Left forelimb (tissue), 1 donor: ENCODE measurements at places on chromosomes 2 and 18.

GRCh38 chr2:28499282-28499681 lies 3.4 kb downstream of the PLB1 start:
- no peak for DNase-seq

- DNase-seq: no peak
Measured at GRCh38 chr18:76475450-76476194, 19.4 kb downstream of the ZNF516 start.

GRCh38 chr2:24359129-24360049 lies 947 bp downstream of the ITSN2 start:
- DNase-seq: no peak

DNA sequence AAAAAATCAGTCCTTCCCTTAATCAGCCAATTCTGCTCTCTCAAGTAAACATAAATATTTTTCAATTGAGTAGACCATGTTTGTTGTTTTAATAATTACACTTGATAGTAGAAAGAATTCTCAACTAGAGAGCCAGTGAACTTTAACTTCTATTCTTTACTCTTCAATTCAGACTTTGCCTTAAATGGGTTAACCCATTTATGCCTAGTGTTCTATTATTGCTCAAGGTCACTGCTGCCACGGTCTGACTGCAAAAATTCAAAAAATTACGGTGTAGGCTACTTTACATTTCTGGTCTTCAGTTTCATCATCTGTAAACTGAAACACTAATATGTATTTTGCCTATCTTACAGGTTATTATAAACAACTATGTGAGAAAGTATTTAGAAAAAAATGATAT lies 103.1 kb downstream of the TLK1 start:
- DNase-seq: no peak

DNA sequence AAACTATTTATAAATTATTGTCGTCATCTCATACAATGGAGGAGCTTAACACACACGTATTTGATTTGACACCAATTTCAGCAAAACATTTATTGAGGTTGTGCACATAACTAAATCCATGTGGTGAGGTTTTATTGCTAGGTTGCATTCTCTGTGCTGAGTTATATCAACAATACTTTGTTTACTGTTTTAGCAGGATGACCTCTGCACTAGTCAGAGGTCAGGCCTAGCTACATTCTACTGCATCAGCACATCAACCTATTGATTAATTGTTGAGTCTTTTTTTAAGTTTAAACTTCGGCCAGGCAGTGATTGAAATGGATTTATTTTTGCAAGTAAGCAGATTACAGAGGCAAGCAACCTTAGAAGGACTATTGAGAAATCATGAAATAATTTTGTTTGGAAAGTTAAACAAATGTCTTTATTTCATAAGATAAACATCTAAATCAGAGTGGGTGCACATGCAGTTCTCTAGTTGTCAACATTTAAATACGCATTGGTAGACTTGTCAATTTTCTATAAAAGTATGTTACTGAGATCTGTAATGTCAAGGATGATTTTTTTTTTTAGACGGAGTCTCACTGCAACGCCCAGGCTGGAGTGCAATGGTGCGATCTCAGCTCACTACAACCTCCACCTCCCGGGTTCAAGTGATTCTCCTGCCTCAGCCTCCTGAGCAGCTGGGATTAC lies 75.2 kb upstream of the CD28 start:
- no peak for DNase-seq

DNA sequence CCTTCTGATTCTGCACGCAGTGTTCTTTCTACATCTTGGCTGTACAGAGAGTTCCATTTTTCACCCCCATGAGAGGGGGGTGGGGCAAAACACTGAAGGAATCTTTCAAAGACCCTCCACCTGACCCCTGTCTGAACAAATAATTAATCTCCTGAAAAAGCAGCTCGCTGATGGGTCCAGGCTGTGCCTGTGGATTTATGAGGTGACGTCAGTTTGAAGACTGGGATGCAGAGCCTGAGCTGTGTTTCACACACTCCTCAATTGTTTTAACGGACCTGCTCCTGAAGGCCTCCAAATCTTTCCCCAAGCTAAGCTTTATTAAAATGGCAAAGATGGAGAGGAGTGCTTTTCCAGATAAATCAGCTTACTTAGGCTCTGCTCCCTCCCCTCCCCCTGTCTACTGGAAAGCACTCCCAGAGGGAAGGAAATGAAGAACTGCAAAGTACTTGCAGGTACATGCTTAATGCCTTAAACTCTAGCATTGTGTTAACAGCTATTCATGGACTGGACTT lies 390.2 kb upstream of the TNP1 start:
- peak; percentile 71 for DNase-seq

DNA sequence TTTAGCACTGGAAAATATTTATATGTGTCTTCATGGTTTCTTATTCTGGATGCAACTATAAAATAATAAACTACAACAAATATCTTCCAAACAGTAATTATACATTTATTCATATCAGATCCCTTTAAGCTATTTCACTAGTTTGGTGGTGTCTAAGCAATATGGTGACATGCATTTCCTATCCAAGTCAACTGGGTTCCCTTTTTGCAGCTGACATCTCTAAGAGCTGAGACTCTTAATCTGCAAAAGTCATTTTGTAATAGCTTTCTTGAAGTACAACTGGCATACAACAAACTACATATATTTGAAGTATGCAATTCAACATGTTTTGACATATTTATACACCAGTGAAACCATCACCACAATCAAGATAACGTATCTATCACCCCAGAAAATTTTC lies 59.9 kb upstream of the SLC1A4 start:
- no peak for DNase-seq

GRCh38 chr18:11387880-11388279 lies 221.5 kb upstream of the SLC35G4 start:
- DNase-seq: no peak

GRCh38 chr18:44704135-44704789 lies 23.6 kb downstream of the SETBP1 start:
- DNase-seq: no peak

DNA sequence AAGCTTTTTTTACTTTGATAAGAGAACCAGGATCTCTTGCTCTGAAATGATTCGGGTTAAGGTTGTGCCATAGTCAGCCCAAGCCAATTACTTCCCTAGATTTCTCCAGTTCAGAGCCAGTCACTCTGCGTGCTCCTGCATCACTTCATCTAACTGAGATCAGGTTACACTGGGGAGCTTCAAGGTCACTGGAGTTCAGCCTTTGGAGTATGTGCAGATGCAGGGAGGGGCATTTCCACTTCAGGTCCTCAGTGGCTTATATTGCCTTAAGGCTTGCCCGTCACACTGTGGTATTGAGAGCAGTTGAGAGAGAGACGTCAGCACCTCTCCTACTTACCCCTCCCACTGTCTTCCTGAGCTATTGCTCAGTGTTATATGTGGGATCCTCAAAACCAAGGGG lies 317.8 kb downstream of the EPHA4 start:
- no peak for DNase-seq

DNA sequence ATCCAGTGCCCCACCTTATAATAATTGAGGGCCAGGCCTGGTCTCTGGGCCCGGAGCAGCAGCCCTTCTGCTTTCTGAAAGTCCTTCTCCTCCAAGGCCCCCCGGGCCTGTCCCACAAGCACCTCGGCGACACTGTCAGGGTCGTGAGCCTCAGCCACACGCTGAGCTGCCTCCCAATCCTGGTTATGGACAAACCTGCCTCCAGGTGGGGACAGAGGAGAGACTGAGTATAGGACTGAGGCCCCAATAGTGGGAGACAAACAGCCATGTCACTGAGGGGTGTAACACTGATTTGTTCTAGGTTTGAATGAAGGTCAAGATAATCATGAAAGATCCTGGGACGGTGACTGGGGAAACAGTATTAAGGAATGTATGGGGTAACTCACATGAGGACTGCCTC lies 11.8 kb downstream of the KRTCAP3 start:
- DNase-seq: no peak

GRCh38 chr18:79519751-79520477 lies 124.2 kb downstream of the NFATC1 start:
- DNase-seq: peak; percentile 67

- no peak for DNase-seq
Measured at GRCh38 chr2:224004105-224004695, 34.9 kb downstream of the SERPINE2 start.

GRCh38 chr2:235082578-235083338 lies 130.9 kb downstream of the SH3BP4 start:
- DNase-seq: no peak

DNA sequence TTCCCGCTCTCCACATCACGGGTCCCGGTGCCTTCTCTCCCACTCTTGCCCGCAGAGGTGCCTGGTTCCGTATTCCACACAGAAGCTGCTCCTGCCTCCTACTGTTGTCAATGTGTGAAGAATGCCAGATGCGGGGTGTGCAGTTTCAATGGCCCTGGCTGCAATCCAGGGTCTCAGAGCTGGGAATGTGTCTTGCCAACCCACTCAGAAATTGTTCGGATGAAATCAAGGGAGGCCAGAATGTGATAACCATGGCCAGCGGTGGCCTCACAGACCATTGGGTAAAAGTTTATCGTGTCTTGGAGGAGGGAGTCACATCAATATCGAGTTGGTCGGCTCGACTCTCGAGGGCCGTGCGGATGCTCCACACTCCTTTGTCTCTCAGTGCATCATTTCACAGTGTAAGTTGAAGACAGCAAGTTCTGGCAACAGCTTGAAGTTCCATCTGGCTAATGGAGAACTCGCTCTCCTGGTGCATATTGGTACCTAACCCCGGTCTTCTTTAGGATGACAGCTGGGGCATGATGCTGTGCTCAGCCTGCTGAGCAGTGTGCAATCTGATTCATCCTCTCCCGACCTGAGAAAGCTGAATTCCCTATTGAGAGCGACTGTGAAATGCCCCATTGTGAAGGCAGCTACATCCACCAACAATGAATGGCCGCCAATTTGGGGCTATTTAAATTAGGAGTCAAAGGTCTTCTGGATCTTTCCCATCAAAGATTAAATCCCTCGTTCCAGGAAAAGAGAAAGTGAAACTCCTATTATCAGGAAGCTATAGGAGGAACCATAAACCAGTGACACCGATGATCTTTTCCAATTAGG lies 389.0 kb downstream of the SOX11 start:
- DNase-seq: no peak

DNA sequence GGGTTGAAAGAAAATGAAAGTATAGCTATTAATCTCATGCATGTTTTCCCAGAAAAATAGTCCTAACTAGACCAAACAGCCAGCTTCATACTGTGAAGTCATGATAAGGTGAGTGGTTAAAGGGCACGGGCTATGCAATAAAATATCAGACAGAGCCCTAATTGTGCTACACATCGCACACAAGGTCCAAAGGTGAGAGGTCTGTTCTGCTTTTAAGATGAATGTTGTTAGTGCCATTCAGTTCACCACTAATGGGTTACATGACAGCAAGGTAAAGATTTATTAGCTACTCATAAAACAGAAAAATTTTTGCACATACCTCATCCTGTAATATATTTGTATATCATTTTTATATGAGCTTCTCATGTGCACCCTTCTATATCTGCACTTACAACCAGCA lies 105.0 kb upstream of the STK17B start:
- no peak for DNase-seq

GRCh38 chr18:56402872-56403516 lies 235.4 kb downstream of the TXNL1 start:
- no peak for DNase-seq

GRCh38 chr2:174670446-174670845 lies 72.8 kb upstream of the WIPF1 start:
- no peak for DNase-seq

DNA sequence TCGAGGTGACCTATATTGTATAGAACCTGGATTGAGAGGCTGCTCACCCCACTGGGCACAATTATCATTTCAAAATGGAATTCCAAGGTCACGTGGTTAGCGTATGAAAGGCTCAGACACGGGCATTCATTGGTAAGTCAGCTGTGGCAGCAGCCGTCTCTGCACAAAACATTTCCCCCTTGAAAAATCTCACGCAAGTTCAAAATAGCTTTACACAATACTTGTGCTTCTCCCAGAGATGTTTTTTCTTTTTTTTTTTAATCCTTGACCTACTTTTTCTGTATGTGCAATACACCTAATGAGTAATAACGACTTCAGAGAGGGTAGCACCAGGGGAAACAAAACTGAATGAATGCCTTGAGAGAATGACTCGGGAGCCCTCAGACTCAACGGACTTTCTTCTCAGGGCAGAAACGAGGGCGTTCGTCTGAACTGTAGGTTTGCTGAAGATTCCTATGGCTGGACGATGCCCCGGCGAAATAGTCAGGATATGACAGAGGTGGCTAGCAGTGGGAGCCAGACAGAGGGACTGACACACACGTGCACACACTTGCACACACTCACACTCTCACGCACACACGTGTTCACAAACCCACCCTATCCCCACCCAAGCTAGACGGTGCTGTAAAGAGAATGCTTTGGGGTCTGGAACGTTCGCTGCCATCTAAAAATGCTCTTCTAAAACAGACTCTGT lies 77.8 kb downstream of the PDCL3 start:
- DNase-seq: no peak

DNA sequence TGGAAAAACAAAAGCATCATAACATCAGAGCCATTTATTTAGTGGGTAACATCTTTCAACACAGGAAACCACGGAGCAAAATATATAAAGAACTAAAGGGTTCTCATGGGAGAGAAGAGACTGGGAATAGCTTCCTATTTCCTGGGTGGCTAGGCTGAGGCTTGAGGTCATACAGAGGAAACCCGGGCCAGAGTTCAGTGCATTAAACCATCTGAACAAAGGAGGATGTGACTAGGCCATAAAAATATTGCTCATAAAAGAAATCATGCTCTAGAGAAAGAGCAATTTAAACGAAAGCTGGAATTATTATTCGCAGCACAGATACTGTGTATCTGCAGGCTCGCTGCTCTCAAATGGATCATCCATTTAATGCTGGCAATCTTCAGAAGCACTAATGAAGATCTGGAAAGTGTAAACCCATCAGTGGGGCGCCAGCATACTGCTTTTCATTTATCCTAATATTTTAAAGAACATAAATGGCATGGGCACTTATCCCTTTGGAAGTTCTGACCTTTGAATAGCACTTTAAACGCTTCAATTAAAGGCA lies 83.3 kb downstream of the GALNT14 start:
- peak; percentile 11 for DNase-seq

DNA sequence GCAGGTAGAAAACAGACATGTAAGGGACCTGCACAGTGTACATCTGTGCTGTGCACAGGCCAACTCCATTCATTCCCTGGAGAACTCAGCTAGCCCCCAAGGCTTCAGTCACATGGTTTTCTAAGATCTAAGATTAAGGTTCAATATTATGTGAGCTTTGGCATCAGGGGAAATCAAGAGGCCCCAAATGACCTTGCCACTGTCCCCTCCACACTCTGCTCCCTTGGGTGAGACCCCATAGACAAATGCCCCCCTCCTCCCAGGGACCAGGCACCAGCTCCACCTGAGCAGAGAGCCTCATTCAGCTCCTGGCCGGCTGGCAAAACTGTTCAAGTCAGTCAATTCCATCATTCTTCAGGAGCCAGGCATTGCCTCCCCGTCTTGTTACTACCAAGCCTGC lies 93.6 kb upstream of the TMEM18 start:
- no peak for DNase-seq
